ENCODE measurements at places on chromosomes 6 and 20.

GRCh38 chr20:46364670-46365486 lies 41.5 kb downstream of the ELMO2 start:
- DNase-seq: no peak

- DNase-seq: no peak
Observed at GRCh38 chr6:11485271-11485670, 52.3 kb upstream of the TMEM170B start.

DNA sequence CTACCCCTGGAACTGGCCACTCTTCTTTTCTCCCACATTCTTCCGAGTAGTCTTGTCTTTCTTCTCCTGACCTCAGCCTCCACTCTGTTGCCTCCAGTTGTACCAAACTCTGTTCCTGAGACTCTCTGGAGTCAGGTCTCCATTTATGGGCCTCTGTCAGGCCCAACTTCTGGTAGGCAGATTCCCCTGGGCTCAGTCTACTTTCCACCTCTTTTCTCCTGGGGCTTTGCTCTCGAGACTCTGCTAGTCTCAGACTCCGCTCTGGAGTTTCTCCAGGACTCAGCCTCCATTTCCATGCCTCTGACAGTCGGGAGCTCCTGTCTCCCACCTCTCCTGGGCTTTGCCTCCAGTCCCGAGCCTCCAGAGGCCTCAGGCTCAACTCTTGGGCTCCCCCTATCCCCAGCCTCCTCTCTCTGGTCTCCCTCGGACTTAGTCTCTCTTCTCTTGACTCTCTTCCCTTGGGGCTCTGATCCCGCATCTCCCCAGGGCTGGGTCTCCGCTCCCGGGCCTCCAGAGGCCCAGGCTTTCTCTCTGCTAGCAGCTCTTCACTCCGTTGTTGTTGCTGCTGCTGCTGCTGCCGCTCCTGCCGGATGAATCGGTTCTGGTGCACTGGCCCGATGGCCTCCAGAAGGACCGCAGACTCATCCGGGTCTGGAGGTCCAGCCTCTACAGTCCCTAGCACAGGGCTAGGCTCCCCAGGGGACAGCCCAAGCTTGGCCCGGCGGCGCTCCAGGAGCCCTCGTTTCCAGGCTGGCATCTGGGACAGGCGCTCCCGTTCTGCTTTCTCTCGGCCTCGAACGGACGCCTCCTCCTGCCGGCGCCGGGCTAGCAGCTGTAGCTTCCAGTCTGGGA lies 1.1 kb downstream of the PPP1R18 start:
- DNase-seq: peak; percentile 34

DNA sequence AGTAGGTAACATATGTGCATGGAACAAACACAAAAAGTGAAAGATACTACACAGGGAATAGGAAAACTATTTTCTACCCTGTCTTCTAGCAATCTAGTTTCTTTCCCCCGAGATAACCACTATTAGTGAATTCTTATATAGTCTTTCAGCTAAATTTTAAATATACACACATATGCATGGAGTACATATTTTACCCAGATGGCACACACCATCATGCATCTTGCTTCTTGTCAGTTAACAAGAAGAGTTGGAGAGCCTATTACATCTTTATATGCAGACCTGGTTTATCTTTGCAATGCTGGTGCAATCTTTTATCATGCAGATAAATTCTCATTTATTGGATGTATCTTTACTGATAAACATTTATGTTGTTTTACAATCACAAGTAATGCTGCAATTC lies 100.4 kb downstream of the OTOR start:
- no peak for DNase-seq

DNA sequence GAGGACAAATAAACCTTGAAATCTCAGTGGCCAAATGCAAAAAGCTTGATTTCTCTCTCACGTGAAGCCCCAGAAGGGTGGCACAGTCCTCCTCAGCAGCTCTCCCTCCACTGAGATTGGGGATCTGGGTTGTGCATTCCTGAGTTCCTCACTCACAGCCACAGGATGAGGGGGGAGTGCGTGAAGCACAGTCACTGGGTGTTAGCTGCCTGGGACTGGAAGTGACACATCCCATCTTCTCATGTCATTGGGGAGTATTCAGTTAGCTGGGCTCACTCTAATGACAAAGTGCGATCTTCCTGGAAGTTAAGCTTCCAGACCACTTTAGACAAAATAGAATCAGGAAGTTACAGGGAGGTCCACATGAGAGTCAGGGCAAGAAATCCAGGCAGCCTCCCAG lies 192.2 kb upstream of the LRFN2 start:
- DNase-seq: no peak

DNA sequence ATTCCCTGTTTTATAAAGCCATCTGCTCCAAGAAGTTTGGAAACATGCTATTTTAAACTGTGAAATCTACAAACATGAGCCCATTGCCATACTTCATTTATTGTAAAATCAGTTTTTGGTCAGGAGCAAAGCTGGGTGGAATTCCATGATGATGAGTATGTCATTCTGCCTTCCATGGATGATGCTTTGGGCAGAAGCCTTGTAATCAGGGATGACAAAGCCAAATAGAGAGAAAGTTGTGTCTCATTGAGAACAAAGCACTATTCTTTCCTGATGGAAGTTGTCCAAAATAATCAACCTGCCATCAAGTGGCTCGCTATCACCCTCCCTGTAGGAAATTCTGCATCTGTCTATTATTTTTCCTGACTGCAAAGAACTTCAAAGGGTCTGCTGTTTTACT lies 313.0 kb upstream of the DEFB112 start:
- no peak for DNase-seq

DNA sequence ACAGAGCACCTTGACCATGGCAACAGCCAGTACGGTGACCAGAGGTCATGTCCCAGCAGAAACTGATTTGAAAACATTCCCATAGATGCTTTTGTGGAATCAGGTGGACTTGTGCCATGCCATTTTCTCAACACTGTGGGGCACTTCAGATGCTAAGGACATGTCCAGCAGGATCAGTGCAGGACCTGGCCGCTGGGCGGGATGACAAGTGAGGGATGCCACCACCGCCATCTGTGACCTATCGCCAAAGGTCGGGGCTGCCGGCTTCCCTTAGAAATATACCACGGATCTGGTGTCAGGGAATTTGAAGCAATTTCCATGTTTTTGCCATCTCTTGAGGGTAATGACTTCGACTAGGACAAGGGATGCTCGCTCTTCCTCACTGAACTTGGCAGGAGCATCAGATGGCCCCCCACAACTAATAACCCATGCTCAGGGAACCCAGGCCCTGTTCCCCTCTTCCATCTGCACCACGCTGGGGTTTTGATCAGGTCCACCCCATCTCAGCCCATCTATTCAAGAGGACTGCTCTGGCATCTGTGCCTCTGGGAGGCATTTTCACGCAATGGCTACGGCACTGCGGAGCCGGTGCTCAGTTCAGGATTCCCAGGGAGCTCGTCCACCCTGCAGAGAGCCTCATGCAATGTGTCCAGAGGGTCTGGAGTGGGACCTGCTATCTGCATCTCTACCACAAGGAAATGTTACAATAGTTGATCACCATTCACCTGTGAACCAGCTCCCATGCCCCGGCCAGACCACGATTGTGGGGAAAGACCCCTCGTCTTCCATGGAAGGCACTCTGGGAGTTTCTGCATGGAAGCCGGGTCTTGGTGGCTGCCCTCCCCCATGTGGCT lies 302.6 kb downstream of the TAF4 start:
- DNase-seq: no peak

DNA sequence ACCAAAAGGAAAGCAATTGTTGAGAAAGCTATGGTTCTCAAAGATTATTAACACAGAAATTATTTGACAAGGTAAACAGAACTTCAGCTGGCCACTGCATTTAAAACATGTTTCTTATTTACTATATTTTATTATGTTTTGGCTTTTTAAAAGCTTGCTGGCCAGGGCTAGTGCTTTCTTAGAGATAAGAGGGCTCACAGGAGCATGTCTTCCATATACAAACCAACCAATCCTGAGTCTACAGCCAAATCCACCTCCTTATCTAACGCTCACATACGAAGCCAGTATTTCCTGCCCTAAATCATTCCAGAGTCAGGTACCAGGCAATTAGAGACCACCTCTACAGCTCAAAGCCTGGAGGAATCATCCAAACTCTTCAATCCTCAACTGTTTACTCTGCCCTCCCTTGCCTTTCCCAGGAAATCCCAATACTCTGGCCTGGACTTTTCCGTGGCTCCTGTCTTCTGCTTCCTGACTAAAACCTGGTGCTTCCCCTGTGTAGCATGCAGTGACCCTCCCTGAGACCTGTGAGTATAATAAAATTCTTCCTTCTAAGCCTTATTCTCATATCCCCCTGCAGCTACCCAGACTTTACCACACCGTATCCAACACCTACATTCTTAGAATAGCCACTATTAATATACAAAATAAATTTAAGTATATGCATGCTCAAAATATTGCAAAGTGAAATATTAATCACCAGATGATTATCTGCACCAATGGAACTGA lies 33.2 kb downstream of the RANBP9 start:
- DNase-seq: no peak

GRCh38 chr6:25619217-25619616 lies 32.8 kb upstream of the SCGN start:
- no peak for DNase-seq

GRCh38 chr6:44006872-44007303 lies 120.4 kb downstream of the MRPL14 start:
- DNase-seq: no peak

DNA sequence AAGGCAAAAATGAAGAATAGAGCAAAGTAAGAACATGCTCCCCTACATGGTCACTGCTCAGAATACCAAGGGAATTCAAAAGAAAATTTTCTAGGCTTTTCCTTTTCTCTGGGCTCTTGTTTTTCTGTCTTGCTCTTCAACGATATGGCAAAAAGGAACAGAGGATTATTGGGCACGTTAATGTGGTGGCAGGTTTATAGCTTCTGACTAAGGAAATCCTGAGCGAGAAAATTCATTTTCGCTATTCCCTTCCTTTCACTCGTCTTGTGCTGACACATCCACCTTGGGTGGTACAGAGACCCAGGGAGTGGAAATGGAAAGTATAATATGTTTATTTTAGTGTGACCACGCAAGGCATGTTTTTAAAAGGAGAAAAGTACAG lies 132.8 kb downstream of the TRIM27 start:
- no peak for DNase-seq

DNA sequence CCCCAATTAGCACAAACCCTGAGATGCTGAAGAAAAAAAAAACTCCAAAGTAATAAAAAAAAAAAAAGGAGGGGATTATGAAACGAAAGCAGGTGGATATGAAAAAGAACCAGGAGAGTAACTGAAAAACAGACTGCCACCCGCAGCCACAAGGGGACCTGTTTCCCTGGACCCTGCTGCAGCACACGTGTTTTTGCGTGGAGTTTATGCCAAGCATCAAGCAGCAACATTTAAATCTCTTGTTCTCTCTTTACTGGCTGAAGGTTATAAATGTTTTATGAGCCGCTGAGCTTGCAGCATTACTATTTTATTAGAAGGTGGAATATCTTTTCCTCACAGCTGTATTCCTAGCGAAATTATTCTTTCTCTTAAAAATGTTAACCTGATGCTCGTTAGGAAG lies 131.6 kb upstream of the OLIG3 start:
- DNase-seq: no peak

GRCh38 chr6:147708170-147708569 lies 199.7 kb downstream of the SAMD5 start:
- DNase-seq: no peak

DNA sequence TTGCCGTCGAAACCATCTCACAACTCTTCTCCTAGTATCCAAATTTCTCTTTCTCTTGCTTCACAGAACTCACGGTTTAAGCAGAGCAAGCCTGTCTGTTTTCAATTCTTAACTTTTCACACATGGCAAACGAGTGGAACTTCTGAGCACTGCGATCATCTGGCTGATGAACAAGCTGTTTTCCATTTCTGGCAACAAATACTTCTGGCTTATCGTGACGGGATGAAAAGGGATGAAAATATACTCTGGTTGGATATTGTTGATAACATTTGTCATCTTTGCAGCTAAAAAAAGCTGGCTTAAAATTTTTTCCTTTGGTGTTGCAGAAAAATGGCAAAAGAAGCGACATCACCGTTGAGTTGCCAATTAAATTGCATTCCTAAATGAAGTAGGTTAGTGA lies 515.2 kb upstream of the JARID2 start:
- peak; percentile 0 for DNase-seq

GRCh38 chr6:114194362-114195026 lies 148.3 kb downstream of the HS3ST5 start:
- no peak for DNase-seq

- DNase-seq: no peak
Observed at GRCh38 chr6:25503686-25504085, 148.3 kb upstream of the SCGN start.

DNA sequence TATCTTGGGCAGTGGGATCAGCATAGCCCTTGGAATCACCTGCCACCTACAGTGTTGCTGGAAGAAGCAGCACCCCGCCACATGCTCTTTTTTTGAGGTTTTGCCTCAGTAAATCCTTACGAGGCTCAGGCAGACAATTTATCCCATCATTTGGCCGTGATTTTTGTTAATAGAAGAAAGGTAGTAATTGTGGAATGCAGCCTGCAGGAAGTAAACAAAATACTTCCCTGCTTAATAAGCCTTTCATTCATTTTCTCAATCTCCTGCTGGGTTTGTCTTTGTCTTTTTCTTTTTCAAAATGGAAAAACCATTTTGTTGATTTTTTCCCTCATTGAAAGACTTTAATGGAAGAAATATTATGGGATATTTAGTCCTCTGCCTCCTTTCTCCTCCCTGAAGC lies 93.7 kb upstream of the CD83 start:
- DNase-seq: no peak

DNA sequence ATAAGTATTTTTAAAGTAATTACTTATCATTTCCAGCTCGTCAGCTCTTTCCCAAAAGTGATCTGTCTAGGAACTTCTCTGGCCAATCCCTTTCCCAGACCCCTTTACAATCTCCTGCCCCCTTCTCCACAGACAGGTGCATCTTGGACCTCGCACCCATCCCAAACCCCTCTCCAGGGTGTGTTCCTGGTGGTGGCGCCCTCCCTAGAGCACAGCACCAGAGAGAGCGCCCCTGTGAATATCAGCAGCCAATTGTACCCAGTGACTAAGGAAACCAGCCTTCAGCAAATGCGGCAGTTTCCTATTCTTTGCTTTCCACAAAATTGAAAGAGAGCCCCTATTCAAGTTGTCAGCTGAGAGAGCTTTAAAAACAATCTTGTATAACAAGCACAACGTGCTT lies 157.7 kb downstream of the RNASET2 start:
- no peak for DNase-seq

- no peak for DNase-seq
Observed at GRCh38 chr20:7257692-7258466, 490.4 kb downstream of the BMP2 start.
